Astrocyte (in vitro differentiated cells and primary cell): ENCODE measurements at places on chromosomes 16 and 17.
A peak's percentile ranks its signal among the peaks of the same experiment; 100 is the strongest.

DNA sequence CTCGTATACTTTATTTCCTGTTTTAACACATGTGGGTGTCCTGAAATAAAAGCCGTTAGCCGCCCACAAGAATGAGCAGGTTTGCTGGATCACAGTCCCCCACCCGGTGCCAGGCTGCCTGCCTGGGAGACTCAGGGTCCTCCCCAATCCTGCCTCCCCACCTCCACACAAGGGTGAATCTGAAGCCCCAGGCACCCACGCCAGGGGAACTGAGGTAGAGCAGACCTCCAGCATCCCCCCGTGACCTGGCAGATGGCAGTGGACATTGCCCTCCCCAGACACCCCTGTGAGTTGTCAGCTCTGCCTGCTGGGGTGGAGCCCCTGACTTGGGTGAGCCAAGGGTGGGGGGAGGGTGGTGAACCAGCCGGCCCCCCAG, 114.8 kb downstream of the METRNL start:
- no peak for DNase-seq

- no peak for DNase-seq
Observed at GRCh38 chr17:2050300-2051060, 4.4 kb upstream of the HIC1 start.

DNA sequence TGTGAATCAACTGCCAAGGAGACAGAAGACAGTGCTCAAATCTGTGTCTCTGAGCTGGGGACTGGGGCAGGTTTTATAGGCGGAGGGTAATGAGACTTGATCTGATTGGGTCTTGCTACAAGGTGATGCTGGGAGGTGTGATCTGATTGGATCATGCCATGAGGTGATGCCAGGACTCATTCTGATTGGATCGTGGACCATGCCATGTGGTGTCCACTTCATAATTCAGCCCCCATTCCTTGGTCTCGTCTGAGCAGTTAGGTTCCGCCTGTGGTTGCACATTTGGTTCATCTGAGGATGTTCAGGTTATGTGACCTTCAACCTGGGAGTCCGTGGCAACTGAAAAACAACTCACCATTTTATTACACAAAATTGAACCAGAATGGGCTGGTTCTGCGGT, 41.0 kb downstream of the OTOA start:
- DNase-seq, result no peak

DNA sequence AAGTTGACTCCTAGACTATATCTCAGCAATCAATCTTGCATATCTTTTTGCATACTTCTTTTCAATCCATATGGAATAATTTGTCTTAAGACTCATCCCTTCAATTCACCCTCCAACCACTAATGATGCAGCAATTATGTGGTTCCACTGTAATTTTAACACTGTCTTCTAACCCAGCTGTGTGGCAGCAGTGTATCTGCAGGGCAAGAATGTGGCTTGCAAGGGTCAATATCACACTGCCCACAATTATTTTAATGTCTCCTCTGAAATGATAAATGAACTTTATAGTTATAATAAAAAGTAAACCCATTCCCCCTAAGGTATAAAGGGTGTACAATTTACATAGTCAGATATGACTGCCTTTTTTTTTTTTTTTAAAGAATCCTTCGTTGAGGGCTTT, 48.6 kb downstream of the FTO start:
- DNase-seq, result no peak

DNA sequence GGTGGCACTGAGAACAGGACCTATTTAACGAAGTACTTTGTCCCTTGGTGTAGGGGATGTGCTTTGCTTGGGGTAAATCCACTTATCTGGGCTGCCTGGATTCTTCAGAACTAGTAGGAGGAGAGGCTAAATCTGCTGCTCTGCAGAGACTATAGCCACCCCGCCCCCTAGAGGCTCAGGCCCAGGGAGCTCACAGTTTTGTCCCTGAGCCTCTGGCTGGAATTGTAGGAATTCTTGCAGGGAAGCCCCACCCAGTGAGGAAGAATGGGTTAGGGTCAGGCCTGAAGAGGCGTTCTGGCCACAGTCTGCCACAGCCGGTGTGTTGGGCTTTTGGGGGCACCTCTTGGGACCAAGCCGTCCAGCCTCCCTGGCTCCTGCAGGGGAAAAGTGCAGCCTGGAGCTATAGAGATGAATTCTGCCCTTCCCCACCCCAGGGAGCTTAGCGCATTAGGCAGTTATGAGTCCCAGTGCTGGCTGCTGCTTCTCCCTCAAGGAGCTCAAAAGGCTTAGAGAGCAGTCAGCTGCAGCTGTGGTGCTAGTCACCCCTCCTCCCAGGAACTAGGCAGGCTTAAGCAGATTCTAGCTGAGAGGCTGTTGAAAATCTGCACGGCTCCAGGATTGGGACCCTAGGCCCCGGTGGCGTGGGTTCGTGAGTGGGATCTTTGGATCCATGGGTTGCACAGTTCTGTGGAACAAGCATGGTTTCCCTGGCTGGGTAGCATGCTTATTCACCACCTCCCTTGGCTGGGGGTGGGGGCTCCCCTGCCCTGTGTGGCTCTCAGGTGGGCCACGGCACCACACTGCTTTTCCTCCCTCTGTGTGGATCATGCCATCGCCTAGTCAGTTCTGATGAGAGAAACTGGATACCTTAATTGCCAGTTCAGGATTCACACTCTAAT, 237.4 kb upstream of the TOM1L1 start:
- DNase-seq, result no peak

GRCh38 chr17:38508954-38509771, 80.9 kb downstream of the ARHGAP23 start:
- peak; percentile 77 for DNase-seq

DNA sequence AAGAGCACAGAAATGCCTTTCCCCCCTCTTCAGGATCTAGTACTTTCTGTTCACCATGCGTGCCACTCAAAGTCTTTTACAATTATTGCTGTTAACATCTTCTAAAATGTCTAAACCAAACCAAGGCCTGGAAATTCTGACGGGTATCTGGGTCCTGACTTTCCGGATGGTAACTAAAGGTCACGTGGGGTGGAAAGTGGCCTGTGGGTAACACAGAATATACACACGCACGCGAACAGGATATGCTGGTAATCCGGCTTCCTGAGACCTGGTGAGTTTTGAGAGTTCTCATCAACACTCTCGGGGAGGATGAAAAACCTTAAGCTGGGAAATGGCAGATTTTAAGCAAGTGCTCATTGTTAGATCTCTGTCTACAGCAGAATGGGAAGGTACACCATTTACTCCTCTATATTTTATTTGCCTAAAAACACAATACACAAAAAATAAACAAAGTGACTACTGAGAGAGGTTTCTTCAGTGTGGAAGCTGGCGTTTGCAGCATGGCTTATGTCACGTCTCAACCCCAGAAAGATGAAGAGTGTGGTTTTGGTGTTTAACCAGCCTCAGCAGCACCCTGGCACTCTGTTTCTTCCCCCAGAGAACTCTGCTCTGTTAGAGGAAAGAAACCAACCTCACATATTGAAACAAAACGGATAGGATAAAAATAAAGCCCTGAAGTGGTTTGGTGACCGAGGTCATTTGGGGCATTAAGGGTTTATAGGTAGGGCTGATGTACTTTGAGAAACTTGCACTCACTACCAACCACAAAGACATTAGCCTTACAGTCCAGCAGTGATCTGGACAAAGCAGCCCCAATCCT, 37.3 kb downstream of the SMG6 start:
- DNase-seq, result no peak

DNA sequence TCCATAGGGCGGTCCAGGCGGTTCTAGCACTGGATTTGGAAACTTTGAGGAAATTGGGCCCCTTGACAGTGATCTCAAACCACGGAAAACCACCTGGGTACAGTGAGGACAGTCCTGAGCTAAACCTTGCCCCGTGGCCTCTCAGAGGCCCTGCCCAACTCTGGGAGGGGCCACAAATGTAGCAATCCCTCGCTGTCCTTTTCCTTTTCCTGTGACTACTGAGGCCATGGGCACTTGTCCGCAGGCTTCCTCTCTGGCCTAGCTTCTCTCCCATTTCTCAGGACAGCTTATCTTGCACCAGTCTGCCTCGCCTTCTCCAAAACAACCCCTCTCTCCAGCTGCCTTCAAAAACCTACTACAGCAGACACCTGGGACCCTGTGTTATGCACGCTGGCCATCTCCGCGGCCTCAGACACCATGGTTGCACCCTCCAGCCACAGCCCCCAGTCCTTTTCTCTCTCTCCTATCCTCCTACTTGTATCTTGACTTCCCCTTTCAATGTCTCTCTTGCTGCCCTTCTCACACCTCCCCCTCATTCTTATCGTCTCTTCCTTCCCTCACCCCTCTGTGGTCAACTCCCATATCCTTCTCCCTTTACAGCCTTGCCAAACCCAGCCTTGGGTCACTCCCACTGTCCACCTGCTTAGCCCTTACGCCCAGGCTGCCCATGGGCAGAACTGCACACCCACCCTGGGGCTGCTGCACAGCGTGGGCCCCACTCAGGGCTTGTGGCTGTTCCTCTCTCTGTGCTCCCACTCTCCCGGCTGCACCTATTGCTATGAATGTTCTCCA, 7.6 kb downstream of the SCPEP1 start:
- no peak for DNase-seq

DNA sequence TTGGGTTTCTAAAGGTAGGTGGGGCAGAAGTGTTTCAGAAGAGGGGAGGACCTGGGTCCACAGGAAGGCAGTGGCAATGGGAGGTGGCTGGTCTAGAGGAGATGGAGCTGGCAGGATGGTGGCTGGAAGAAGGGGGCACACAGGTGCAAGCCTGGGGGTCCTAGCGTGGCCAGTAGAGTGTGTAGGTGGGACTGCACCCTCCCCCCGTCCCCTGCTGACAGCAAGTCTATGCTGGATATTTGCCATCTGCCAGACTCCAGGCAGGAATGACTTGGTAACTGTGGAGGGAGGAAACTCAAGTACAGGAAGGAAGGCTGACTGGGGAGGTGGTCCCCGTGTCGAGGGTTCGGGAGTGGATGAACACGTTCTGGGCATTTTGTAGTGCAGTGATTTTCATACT, 8.6 kb downstream of the MED9 start:
- DNase-seq, result no peak

- no peak for DNase-seq
Observed at GRCh38 chr16:47511882-47512281, 50.8 kb downstream of the PHKB start.

- DNase-seq, result no peak
Observed at GRCh38 chr17:80212962-80213642, 7.0 kb downstream of the SGSH start.

GRCh38 chr17:43779145-43780125, 658 bp upstream of the DUSP3 start:
- peak; percentile 25 for DNase-seq

DNA sequence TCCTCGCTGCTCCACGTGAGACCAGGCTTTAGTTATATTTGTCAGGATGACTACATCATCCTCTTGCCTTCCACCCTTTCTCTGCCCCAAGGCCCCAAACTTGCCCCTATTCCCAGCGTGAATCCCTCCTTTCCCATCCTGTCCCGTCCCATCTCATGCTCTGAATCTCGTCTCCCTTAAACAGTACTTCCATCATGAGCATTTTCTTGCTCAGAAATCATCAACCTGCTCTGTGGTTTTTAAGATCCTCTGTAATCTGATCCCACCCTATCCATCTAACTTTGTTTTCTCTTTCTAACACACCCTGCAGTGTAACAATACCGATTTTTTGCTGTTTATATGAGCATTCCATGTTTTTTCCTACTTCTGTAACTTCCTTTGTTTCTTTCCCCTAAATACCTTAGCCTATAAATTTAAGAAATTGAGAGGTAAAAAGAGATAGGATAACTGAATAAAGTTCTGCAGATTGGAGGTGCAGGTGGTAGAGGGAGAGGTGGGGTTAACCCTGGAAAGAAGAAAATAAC, 39.7 kb downstream of the MRTFB start:
- DNase-seq, result no peak

DNA sequence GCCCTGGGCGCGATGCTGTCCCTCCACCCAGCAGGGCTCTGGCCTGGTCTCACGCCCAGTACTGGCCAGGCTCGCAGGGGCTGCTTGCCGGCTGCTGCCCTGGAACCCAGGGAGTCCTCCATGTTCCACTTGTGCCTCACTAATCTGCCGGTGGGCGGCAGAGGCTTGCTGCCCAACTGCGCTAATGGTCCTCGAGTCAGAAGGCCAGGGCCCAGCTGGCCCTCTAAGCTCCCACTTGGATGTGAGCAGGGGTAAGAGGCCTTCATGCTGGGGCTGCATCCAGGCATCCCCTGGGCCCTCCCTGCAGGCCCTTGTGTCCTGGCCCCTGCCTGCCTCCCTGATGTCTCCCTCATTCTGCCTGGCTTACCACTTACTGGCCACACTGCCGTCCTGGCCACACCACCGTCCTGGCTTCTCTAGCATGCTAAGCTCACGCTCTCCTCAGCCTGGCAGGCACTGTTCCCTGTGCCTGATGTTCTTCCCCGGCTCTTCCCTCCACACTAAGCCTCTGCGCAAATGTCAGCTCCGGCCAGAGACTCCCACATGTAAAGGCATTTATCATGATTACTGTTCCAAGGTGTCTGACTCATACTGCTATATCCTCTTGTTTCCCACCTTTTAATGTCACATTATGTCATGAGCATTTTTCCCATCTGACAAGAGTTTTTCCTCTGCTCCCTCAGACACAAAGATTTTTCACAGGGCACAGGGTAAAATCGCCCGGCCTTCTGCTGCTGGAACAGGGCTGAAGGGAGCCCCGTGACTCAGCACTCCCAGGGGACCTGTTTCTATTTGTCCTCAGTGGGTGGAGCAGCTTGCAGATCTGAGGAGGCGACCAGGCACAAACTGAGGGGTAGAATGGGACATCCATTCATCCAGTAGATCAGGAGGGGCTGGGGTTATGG, 15.9 kb downstream of the B9D1 start:
- DNase-seq, result peak; percentile 94

DNA sequence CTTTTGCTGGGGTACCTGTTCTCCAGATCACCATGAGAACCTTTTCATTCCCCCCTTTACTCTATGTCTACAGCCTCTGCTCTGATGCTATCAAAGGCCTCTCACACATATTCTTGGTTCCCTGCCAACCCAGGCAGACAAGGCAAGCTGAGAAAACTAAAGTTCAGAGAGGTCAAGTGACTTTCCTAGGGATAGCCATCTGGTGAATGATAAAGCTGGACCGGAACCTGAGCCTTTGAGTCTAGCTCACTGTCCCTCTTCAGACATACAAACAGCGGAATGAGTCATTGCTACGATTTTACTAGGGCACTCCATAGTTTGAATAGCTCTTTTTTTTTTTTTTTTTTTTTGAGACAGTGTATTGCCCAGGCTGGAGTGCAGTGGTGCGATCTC, 73.3 kb downstream of the XYLT1 start:
- DNase-seq, result peak; percentile 79

DNA sequence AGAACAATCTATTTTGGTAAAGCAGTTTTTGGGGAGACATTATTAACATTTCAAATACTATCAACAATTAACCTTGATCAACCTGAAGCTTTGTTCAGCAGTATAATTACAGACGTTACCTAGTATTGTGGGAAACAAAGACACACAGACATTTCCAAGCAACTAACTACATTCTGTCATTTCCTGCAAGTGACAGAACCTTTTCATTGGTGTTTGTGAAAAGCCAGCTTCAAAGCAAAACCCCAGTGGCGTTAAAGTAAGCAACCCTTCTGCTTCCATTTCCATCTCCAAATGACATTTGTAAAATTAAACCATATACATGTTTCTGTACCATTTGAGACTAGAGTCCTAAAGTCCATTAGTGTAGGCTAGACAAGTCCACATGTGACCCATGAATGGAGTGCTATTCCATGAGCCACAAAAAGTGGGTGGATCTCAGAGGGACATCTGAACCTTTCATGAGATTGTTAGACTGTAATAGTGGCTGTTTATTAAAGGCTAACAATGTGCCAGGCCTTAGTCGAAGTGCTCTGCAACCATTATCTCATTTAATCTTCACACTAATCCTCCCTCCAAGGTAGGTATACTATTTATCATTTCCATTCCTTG, 101.2 kb downstream of the SSH2 start:
- no peak for DNase-seq
